ENCODE measurements at places on chromosomes 12 and 14. TPM values are rescaled to one million over a fixed set of nuclear protein-coding genes. Genes with fewer than 3 reads are reported as not detected.

GRCh38 chr12:114414031-114414865 lies 8.3 kb upstream of the TBX5 start:
- peak; percentile 80 for DNase-seq

The AQP2 gene
- total RNA-seq = not detected

GRCh38 chr14:56378046-56378445 lies 201.6 kb upstream of the TMEM260 start:
- no peak for DNase-seq

DNA sequence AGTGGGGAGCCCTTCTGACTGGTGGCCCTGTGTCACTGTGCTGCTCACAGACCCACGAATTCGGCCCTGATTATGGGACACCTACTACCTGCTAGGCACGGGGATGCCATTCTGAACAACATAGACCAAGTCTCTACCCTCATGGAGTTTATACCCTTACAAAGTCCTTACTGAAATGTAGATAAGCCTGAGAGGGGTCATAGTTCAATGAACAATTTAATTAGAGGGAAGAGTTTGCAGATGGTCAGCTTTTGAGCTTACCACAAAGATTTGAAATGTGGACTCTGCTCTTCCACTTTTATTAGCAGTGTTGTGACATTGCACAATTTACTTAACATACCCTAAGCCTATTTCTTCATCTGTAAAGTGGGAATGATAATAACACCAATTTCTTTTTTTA lies 161.1 kb downstream of the MYRFL start:
- DNase-seq = no peak

DNA sequence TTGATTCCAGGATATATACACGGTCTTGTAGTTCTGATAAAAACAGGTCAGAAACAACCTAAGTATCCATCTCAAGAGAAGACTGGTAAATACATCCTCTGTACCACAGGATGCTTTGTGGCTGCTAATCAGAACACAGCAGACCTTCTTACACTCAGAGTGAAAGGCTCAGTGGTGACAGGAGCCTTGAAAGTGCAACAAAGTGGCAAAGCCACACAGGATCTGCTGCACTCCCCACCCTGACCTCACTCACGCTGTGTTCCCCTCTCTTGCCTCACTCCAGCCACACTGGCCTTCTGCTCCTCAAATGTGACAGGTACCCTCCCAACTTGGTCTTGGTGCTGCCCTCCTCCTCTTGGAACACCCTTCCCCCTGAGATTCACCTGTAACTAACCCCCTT lies 98.1 kb upstream of the GRIP1 start:
- DNase-seq = no peak

DNA sequence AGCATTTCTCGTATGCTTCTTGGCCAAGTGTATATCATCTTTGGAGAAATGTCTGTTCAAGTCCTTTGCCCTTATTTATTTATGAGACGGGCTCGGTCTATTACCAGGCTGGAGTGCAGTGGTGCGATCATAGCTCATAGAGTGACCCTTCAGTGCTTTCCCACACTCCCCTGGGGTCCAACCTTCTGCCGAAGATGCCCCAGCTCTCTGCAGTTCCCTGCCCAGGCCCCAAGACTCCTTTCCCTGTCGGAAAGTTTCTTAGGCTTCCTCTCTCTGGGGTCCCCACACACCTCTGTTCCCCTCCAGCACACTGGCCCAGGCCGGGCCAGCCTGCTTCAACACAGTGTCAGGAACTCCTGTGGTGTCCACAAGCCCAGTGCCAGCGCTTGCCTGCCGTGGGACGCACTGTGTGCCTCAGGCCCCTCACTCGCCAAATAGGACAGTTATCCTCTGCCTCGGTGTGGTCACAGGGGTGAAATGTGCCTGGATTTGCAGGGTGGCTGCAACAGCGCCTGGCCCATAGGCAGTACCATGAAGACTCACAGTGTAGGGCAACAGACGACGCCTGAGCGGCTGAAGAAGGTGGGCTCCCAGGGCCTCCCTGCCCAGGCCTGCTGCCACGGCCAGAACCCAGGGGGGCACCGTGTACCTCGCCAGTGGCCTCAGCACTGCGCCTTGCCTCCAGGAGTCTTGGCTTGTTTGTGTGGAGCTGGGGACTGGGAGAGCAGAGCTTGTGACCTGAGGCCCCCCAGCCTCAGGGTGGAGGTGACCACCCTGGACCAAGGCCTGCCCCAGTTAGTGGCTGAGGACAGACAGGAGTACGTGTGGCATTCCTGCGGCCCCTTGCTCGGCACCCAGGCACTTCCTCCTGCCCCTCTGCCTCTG lies 4.9 kb upstream of the ASPG start:
- peak; percentile 44 for DNase-seq

GRCh38 chr12:89525305-89525823 lies 483 bp downstream of the POC1B start:
- peak; percentile 75 for DNase-seq

DNA sequence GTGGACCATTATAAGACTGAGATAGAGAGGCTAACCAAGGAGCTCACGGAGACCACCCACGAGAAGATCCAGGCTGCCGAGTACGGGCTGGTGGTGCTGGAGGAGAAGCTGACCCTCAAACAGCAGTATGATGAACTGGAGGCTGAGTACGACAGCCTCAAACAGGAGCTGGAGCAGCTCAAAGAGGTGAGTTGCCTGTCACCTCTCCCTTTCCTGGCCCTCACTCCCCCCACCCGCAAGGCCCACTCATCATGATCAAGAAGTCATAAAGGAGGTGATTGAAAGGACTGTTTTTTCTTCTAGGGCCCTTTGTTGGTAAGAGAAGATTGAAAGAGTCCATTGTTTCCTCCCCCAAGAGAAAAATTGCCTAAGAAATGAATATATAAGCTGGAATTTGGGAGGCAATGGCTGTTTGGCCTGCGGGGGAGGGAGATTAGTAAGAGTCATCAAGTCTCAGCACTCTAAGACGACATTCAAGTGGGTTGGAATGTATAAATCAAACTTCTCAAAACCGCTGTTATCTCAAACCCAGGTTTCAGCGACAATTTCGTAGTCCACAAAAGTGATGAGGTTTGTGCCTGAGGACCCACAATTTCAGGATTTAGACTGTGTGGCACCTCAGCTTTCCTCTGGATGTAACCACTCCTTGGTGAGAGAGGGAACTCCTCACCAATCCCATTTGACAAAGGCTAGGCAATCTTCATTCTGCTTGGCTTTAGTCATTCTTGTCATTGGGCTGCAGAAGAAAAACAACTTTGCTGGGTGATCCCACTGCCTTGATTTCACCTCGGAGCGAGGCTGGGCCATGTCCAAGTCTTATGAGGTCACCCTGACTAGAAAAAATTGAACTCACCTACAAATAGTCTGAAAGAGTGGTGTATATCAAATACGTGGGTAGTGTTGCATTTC lies 966 bp downstream of the BICD1 start:
- peak; percentile 40 for DNase-seq

The SYT1 gene
- total RNA-seq = 11.7 TPM

GRCh38 chr14:66709291-66709690 lies 201.3 kb downstream of the GPHN start:
- no peak for DNase-seq

The NDUFB1 gene
- total RNA-seq = 207 TPM

The ARHGEF25 gene
- 8.7 TPM for total RNA-seq

The STON2 gene
- total RNA-seq = 28.5 TPM

DNA sequence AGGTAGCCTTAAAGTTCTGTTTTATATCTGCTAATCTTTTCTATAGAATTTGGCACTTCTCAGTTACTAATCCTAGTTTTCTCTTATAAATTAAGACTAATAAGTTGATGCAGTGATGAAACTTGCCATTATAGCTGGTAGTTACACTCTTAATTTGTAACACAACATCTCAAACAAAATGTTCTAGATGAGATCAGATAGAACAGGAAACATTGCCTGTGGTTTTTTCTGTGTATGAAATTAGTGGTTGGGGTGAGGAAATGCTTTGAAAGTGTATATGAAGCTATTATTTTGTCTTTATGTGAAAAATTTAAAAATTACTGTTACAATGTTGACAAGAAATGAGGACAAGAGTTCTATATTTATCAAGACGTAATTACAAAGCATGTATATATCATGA lies 91.9 kb downstream of the PCNX1 start:
- no peak for DNase-seq

The SLC5A8 gene
- total RNA-seq = not detected

The GLIPR1L1 gene
- 12.8 TPM for total RNA-seq

The TSPAN19 gene
- not detected for total RNA-seq

The MUCL1 gene
- not detected for total RNA-seq

DNA sequence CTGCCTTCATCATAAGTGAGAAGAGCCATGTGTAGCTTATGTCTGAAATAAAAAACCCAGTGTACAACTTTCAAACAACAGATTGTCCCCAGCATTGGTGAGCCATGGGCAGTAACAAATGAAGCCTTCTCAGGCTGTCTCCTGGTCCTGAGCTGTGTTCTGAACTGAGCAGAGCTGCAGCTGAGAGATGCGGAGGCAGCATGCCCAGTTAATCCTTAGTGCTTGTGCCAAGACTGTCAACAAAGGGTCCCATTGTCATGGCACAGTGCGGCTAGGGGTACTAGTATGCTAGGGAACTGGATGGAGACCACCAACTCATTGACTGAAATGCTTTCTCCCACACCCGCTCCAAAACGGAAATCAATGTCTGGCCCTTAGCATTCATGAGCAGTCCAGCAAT lies 154.3 kb downstream of the RMST start:
- no peak for DNase-seq

The ZNF891 gene
- total RNA-seq = 0.55 TPM

The RTL1 gene
- total RNA-seq = not detected

DNA sequence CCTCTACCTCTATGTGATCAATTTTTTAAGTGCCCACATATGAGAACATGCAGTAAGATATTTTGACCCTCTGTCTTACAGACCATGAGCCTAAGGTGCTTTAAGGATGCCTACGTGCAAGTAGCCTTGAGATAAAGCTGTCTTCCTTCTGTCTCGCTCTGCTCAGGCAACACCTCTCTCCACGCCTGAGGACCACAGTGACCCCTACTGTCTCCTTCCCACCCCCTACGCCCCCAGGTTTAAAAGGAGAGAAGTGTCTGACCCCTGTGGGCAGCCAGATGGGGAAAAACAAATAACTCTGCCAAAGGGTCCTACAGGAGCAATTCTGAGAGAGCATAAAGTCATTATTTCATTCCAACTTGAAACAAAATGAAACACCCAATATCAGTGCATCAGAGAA lies 286.4 kb upstream of the TMEM132C start:
- peak; percentile 55 for DNase-seq

The TMEM63C gene
- total RNA-seq = 2.1 TPM

- DNase-seq = no peak
Measured at GRCh38 chr12:68324531-68324930, 7.6 kb downstream of the MDM1 start.

The CAPS2 gene
- total RNA-seq = 5.2 TPM

GRCh38 chr12:78249578-78249977 lies 418.9 kb downstream of the NAV3 start:
- DNase-seq = no peak

DNA sequence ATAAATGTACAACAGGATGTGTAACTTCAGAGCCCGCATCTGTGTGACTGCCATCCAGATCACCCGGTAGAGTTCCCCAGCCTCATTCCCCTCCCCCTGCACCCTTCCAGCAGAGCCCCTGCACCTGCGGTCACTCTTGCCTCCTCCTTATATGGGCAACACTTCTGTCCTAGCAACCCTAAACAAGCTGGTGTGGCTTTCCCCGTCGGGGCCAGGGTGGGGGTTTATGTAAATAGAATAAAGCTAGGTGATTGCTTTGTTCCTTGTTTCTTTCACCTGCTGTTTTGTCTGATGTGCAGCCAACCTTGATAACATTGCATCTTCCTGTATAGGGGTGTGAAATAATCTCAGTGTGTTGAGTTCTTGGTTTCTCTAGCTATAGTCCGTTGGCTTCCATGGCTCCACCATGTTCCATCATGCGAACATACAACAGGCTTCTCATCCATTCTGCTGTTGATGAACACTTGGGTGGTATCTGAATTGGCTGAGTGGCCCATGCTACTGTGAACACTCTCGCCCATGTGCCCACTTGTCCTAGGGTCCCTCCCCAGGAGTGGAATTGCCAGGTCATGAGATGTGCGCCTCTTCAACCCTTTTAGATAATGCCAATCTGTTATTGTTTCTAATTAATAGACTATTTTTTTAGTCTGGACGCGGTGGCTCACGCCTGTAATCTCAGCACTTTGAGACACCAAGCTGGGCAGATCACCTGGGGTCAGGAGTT lies 102.2 kb downstream of the KIF26A start:
- peak; percentile 92 for DNase-seq

GRCh38 chr12:117803001-117803400 lies 165.8 kb downstream of the KSR2 start:
- no peak for DNase-seq

The GYS2 gene
- total RNA-seq = not detected

GRCh38 chr12:72586456-72586855 lies 314.3 kb downstream of the TRHDE start:
- peak; percentile 4 for DNase-seq

DNA sequence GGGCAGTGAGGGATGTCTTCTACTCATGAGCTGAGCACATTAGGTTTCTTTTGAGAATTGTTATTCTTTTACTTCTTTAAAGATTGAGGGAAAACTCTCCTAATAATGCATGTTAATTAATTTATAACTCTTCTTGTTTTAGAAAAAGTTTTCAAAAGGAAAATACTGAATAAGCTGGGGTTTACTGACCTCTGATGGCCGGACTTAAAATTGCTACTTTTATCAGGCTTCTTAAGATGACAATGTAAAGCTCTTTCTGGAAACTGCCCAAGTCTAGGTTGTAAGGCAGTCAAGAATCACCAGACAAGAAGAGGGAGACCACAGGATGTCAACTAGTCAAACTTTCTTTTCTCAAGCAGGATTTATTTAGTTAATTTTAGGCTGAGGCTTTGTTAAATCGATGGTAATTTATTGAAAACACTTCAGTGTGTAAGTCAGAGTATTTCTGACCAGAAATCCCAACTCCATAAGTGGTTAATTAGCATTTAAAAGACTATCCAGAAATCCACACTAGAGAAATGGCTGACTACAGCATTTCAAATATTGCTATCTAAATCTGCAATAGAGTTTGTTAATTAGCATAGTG lies 82.1 kb downstream of the AVPR1A start:
- DNase-seq = peak; percentile 9

- DNase-seq = no peak
Measured at GRCh38 chr14:63867933-63868921, 15.4 kb downstream of the SYNE2 start.

The DNAJC22 gene
- 0.15 TPM for total RNA-seq

Data from H7 (cell line).